ENCODE measurements at places on chromosomes 16 and 17. TPM values are rescaled to one million over a fixed set of nuclear protein-coding genes. Genes with fewer than 3 reads are reported as not detected.

DNA sequence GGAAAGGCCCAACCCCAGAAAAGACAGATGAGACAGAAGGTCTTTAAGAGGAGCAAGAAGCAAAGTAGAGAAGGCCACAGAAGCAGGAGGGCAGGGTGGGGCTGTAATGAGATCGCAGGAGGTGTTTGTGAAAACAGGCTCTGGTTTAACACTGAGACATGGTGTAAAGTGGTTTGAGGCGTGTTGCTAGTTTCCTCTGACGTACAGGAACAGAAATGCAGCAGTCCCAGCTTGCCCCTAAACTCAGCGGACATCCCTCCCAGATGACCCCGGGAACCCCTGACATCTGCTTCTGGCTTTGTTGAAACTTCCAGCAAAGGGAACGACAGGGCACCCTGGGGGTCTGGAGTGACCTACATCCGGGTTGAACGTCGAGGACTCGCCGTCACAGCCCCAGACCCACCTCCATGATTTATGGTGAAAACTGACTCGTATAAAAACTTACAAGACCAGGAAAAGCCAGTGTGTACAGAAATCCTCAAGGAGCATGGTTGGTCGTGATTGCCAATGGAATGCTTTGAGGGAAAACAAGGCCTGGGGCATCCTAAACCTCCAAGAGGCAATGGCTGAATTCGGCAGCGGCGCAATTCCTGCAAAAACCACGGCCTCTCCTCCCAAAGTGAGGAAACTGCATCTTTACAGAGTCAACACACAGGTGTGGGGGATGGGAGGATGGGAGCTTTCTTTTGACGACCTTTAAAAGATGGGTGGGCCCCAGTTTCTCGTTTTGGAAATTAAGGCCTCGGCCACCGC lies 25.8 kb downstream of the LITAF start:
- no peak overlapping the region for H3K4me3 ChIP-seq
- no peaks in the 10 kb centered on the region for H3K4me1 ChIP-seq
- peaks cover 8% of the 10 kb centered on the region for H3K36me3 ChIP-seq

- H3K4me3 ChIP-seq, result no peak overlapping the region
- peak overlapping the region; percentile 15 for H3K27ac ChIP-seq
- peaks cover 5% of the 10 kb centered on the region for H3K36me3 ChIP-seq
- H3K27me3 ChIP-seq, result no peaks in the 10 kb centered on the region
- H3K4me1 ChIP-seq, result peaks cover 22% of the 10 kb centered on the region
Measured at GRCh38 chr16:30409125-30410060, 2.0 kb downstream of the ZNF771 start.

DNA sequence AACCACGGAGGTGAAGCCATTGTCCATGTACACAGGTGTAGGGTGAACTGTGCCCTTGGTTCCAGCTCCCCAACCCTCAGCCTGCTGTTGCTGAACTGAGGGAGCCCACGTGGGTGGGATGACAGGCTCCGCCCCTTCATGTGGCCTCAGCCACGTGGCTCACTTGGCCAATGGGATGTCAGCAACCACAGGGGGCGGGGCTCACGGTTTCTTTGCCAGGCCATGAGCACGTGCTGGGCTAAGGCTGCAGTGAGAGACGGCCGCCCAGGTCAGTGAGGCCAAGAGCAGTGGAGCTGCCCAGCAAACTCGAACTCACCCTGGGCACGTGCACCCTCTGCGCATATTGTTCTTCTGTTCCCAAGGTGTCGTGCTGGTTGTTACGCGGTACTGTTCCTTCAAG lies 282.6 kb downstream of the IRF8 start:
- no peaks in the 10 kb centered on the region for H3K4me1 ChIP-seq
- H3K36me3 ChIP-seq, result no peaks in the 10 kb centered on the region
- H3K4me3 ChIP-seq, result no peak overlapping the region
- no peak overlapping the region for H3K27ac ChIP-seq
- peaks cover 30% of the 10 kb centered on the region for H3K27me3 ChIP-seq

GRCh38 chr17:73560661-73561060 lies 83.6 kb downstream of the SDK2 start:
- H3K27ac ChIP-seq, result no peak overlapping the region

HSF5 gene
- total RNA-seq, result not detected

Measured in GM23248 (cell line).